Neural crest cell (in vitro differentiated cells): ENCODE measurements at places on chromosomes 4 and X. TPM values are rescaled to one million over a fixed set of nuclear protein-coding genes. Genes with fewer than 3 reads are reported as not detected.

The SATL1 gene
- total RNA-seq: 0.18 and 0.21 TPM in 2 replicates

The DKK2 gene
- total RNA-seq: not detected in 2 replicates

The FRMPD3 gene
- 1.8 and 2.3 TPM in 2 replicates for total RNA-seq

The PRDM5 gene
- 18.1 and 21.9 TPM in 2 replicates for total RNA-seq

The MID2 gene
- 5.1 and 5.5 TPM in 2 replicates for total RNA-seq

- no peak for DNase-seq
Measured at GRCh38 chrX:143165778-143166177, 140.1 kb downstream of the SPANXN4 start.

GRCh38 chr4:153603258-153603657 is 80.8 kb upstream of the TLR2 start:
- DNase-seq: no peak

DNA sequence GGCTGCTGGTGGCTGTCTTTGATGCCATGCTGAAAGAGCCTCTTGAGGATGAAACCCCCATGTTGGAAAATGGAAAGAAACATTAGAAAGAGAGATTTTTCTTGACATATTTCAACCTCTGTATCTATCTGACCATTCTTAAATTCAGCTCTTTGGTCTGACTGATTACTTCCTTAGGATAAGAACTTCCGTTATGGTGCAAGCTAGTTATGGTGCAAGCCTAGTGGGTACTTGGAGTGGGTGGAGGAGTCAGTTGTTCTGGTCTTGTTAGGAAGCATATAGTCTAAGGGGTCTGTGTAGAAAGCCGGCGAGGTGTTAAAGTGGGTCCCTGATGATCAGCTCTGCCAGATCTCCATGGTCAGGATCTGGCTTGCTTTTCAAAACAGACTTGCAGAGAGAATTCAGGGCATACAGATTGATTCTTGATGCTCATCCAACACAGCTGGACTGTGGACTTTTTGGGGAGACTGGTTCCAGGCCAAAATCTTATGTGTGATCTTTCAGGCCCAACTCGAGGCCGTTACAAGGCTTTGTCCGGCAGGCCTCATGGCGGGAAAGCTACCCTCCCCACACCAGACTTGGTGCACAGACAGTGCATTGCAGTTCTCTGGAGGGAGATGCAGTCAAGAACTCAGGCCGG is 82.8 kb upstream of the BOD1L1 start:
- no peak for DNase-seq

GRCh38 chrX:23228950-23229448 is 105.7 kb upstream of the PTCHD1 start:
- DNase-seq: no peak

GRCh38 chr4:73139245-73139644 is 69.7 kb upstream of the COX18 start:
- no peak for DNase-seq
